ENCODE measurements at places on chromosomes 5 and 9. TPM values are rescaled to one million over a fixed set of nuclear protein-coding genes. Genes with fewer than 3 reads are reported as not detected.

The ADGRD2 gene
- total RNA-seq, result not detected

The FCHO2 gene
- 3.7 TPM for total RNA-seq

The PSD2 gene
- total RNA-seq, result not detected

The FBXL7 gene
- not detected for total RNA-seq

The QRFP gene
- not detected for total RNA-seq

DNA sequence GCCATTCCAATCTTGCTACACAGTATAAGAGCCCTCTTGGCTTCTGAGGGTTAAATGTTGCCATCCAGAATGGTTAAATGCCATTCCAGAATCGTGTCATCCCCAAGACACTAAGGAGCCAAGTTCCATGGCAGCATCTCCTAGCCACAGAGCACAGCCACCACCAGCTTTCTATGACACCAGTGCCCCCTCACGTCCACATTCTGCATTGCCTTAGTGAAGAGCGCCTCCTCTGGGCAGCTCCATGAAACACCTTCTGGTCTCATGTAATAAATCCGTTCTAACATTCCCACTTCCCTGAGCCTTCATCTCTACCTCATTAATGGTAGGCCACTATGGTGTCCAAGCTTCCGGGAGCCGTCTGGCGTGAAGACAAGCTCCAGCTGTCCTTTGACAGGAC is 12.4 kb downstream of the CBY3 start:
- ATAC-seq, result peak; percentile 83
- H3K27ac ChIP-seq, result peak overlapping the region; percentile 5
- no peaks in the 10 kb centered on the region for H3K36me3 ChIP-seq
- H3K4me3 ChIP-seq, result no peak overlapping the region
- H3K27me3 ChIP-seq, result no peaks in the 10 kb centered on the region
- H3K4me1 ChIP-seq, result peaks cover 3% of the 10 kb centered on the region

GRCh38 chr9:6896562-6896961 is 138.8 kb downstream of the KDM4C start:
- peak overlapping the region; percentile 10 for H3K27ac ChIP-seq
- peak; percentile 81 for ATAC-seq
- no peak overlapping the region for H3K4me3 ChIP-seq
- peaks cover 65% of the 10 kb centered on the region for H3K36me3 ChIP-seq
- no peaks in the 10 kb centered on the region for H3K27me3 ChIP-seq

DNA sequence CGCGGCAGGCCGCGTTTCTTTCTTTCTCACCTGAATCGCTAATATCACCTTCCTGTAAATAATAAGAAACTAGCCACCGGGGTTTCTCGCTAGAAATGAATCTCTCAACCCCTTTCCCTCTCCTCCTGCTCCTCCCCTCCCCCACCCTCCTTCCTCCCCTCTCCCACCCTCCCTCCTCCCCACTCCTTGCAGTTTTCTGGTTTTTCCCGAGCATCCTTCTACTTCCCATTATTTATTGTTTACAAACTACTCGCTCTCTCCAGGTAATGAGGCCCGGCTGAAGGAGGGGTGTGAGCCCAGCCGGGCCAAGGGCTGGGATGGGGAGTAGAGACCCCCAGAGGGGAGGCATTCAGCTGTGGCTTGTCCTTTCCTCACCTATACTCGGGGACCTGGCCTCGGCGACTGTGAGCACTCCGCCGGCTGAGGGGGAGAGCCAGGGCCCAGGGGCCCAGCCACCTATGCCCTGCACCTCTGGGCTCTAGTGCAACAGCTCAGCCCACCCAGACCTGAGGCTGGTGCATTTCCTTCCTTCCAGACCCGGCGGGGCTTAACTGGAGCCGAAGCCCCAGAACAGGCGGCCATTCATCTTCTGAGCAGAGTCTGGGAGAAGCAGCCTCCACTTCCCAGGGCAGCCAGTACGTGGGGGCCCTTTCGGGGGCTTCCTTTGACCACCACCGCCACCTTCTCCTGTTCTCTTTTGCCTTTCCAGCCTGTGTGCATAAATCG is 2.1 kb upstream of the IRX4 start:
- H3K36me3 ChIP-seq, result no peaks in the 10 kb centered on the region
- ATAC-seq, result no peak
- H3K4me3 ChIP-seq, result no peak overlapping the region
- H3K4me1 ChIP-seq, result no peaks in the 10 kb centered on the region
- peaks cover 38% of the 10 kb centered on the region for H3K27me3 ChIP-seq

DNA sequence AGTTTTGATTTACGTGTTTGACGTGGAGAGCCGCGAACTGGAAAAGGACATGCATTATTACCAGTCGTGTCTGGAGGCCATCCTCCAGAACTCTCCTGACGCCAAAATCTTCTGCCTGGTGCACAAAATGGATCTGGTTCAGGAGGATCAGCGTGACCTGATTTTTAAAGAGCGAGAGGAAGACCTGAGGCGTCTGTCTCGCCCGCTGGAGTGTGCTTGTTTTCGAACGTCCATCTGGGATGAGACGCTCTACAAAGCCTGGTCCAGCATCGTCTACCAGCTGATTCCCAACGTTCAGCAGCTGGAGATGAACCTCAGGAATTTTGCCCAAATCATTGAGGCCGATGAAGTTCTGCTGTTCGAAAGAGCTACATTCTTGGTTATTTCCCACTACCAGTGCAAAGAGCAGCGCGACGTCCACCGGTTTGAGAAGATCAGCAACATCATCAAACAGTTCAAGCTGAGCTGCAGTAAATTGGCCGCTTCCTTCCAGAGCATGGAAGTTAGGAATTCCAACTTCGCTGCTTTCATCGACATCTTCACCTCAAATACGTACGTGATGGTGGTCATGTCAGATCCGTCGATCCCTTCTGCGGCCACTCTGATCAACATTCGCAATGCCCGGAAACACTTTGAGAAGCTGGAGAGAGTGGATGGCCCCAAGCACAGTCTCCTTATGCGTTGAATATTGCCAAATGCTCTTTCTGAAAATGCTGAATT is 850 bp downstream of the RRAGA start:
- peak overlapping the region; percentile 93 for H3K4me3 ChIP-seq
- no peaks in the 10 kb centered on the region for H3K27me3 ChIP-seq
- H3K36me3 ChIP-seq, result peaks cover 49% of the 10 kb centered on the region
- H3K4me1 ChIP-seq, result peaks cover 5% of the 10 kb centered on the region
- peak overlapping the region; percentile 99 for H3K27ac ChIP-seq

DNA sequence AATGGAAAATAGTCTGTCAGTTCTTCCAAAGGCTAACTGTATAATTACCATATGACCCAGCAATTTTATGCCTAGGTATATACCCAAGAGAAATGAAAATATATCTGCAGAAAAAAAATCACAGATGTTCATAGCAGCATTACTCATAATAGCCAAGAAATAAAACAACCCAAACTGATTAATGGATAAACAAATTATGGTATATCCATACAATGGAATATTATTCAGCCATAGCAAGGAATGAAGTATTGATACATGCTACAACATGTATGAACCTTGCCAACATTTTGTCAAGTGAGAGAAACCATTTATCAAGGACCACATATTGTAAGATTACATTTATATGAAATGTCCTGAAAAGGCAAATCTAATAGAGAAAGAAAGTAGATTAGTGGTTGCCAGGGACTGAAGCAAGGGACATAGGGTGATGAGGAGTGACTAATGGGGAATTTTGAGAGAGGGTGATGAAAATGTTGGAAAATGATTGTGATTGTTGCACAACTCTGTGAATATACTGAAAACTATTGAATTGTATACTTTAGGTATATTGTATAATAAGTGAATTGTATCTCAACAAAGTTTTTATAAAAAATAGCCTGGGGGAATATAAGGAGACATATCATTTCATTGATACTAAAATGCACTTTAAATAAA is 114.4 kb downstream of the PBX3 start:
- H3K27ac ChIP-seq, result no peak overlapping the region
- peaks cover 5% of the 10 kb centered on the region for H3K4me1 ChIP-seq
- no peak overlapping the region for H3K4me3 ChIP-seq

DNA sequence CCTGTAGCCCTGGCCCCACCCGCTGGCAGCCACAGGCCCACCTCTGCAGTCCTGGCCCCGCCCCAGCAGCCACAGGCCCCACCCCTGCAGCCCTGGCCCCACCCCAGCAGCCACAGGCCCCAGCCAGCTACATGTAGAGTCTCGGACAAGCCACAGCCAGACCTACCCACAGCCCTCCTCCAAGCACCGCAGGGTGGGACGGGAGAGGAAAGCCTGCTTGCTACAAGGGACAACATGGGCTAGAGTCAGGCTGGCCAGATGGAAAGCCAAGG is 49.5 kb upstream of the SARDH start:
- no peaks in the 10 kb centered on the region for H3K27me3 ChIP-seq
- ATAC-seq, result no peak
- H3K4me1 ChIP-seq, result peaks cover 8% of the 10 kb centered on the region
- no peak overlapping the region for H3K27ac ChIP-seq
- no peaks in the 10 kb centered on the region for H3K36me3 ChIP-seq
- H3K4me3 ChIP-seq, result no peak overlapping the region

DNA sequence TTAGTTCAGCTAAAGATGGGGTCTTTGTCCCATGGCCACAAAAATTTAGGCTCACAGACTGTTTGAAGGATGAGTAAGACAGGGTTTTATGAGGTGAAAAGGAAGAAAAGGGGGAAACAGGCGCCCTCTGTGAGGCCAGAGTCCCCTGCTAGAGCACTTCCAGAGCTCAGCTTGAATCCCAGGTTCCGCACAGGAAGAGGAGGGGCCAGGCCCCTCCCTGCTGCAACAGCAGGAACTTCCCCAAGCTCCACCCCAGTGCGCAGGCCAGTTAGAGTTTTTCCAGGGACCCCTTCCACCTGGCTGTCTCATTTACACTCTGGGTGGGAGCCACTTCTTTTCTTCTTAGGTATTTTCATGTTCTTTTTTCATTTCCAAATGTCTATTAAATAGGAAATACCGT is 480.8 kb downstream of the PSAT1 start:
- ATAC-seq, result no peak
- no peak overlapping the region for H3K4me3 ChIP-seq
- no peaks in the 10 kb centered on the region for H3K36me3 ChIP-seq
- H3K4me1 ChIP-seq, result no peaks in the 10 kb centered on the region
- H3K27ac ChIP-seq, result no peak overlapping the region

DNA sequence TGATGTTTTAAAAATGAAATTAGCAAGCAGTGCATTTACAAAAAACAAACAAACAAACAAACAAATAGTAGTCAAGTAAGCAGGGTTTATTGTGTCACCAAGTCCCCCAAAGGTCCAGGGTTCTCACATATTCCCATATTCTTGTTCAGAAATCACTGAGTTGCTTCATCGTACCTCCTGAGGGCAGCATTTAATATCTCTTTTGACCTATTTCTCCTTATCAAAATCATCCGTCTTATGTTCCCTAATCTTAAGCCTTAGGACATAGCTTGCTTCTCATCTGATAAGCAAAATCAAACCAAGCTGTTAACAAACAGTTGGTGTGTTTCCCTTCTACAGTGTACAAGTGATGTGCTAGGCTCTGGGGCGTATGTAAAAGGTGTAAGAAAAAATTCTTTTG is 109.5 kb upstream of the MAN2A1 start:
- no peak overlapping the region for H3K4me3 ChIP-seq
- no peaks in the 10 kb centered on the region for H3K36me3 ChIP-seq
- ATAC-seq, result no peak
- H3K27ac ChIP-seq, result no peak overlapping the region

DNA sequence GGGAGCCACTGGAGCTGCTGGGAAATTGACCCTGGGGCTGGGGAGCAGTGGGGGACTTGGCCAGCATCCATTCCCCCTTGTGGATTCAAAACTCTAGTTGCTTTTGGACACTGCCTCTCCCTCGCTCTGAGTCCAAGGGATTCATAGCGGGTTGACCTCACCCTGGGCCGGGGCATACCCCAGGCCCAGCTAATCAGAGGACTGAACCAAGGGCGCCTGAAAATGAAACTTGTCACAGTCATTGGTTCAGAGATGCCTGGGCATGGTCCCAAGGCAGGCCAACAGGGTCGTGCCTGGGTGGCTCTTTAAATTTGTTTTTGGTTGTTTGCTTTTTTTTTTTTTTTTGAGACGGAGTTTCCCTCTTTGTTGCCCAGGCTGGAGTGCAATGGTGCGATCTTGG is 22.6 kb downstream of the STK10 start:
- H3K36me3 ChIP-seq, result peaks cover 61% of the 10 kb centered on the region
- peaks cover 48% of the 10 kb centered on the region for H3K4me1 ChIP-seq
- ATAC-seq, result peak; percentile 49
- H3K27ac ChIP-seq, result peak overlapping the region; percentile 76

GRCh38 chr5:2801577-2802525 is 50.4 kb upstream of the IRX2 start:
- no peak for ATAC-seq
- no peaks in the 10 kb centered on the region for H3K4me1 ChIP-seq
- no peak overlapping the region for H3K4me3 ChIP-seq
- H3K27ac ChIP-seq, result no peak overlapping the region
- H3K36me3 ChIP-seq, result no peaks in the 10 kb centered on the region

- peak overlapping the region; percentile 21 for H3K4me3 ChIP-seq
- H3K4me1 ChIP-seq, result peaks cover 29% of the 10 kb centered on the region
- peaks cover 59% of the 10 kb centered on the region for H3K36me3 ChIP-seq
Observed at GRCh38 chr5:67021962-67022361, 174.6 kb downstream of the CD180 start.

DNA sequence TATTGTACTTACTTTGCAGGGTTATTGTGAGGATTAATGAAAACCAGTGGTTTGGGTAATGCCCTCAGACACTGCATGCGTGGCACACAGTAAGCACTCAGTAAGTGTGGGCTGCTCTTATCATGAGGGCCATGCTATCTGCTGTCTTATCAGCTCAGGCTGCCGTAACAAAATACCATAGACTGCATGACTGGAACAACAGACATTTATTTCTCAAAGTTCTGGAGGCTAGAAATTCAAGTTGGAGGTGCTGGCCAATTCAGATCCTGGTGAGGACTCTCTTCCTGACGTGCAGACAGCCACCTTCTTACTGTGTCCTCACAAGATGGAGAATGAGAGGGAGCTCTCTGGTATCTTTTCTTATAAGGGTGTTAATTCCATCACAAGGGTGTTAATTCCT is 23.9 kb upstream of the SH3PXD2B start:
- no peak for ATAC-seq
- no peak overlapping the region for H3K4me3 ChIP-seq
- H3K27ac ChIP-seq, result no peak overlapping the region
- H3K36me3 ChIP-seq, result no peaks in the 10 kb centered on the region
- H3K4me1 ChIP-seq, result no peaks in the 10 kb centered on the region

Data from activated T-helper 17 cell treated with anti-CD3 and anti-CD28 coated beads, Interleukin-2, amount 50 U/mL, for 72 hours (primary cell).